ENCODE measurements at places on chromosomes 7 and 10.
A peak's percentile ranks its signal among the peaks of the same experiment; 100 is the strongest.

DNA sequence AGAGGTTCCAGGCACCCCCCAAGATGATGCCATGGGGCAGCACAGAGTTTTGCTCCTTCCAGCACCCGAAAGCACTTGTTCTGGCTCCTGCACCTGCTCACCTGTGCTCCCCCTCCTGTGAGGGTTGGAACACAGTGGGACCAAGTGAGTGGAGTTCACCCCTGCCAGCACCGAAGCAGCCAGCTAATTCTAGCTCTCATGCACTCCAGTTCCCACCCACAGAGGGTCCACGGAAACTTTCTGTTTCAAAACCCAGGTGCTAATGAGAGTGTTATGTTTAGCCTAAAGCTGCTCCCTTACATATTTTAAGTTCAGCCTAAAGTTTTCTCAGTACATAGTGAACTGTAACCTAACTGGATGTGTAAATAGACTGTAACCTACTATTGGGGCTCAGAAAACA is 42.6 kb upstream of the SLC35G1 start:
- no peak for DNase-seq

DNA sequence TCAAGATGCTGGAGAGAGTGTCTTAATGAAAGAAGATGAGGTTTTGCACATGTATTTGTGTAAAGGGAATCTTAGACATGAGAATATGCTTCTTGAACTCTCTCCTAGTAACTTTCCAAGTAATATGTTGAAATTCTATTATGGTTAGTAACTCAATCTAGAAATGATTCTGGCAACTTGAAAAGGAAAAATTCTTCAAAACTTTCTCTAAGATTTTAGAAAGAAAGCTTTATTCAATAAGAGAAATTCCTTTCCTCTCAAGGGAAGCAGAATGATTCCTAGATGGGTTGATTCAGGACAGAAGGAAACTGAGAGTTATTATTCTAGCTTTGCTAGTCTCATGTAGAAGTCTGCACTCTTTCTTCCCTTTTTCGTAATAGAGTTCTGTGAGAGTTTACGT is 364.3 kb upstream of the PLXDC2 start:
- no peak for DNase-seq

- DNase-seq: no peak
These were observed 246.2 kb downstream of the ETV1 start for GRCh38 chr7:13743226-13743625.

DNA sequence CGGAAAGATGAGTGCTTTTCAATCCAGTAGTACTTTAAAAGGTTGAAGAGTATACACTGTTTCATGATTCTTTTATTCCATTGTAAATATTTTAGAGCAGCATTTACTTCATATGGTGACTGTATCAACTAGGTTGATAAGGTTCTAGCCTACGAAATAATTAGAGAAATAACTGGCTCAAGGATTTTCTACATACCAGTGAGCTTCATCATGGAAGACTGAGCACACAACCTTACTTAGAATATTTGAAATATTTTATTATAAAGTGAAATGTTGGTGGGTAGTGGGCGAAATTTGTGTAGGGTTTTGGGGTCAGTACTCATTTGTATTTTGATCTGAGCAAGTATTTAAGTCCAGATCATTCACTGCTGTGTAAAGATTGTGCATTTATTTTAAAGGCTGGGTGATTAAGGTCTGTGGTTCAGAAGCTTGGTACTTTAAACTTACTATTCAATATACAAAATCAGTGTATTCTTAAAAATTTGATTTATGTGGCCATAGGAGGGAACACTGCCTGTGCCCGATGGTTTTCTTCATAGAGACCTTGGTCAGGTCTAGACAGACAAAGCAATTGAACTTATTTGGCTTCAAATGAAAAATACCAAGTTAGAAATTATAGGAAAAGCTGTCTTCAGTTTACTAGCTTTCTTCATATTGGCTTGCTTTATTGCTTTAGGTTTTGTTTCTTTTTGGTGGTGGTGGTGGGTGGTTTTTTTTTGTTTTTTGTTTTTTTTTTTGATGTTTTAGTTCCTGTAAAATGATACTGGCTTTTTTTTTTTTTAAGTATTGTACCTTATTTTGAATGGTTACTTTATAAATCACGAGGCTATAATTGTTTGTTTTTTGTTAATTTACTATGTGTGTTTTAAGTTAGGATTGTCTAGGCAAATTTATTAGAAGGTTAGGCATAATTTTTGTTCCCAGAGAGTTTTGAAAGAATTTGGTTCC is 3.0 kb downstream of the KMT2E start:
- no peak for DNase-seq

- DNase-seq: no peak
These were observed 113.7 kb upstream of the DGKB start for GRCh38 chr7:15016315-15016667.

GRCh38 chr10:106777841-106778240 is 386.7 kb downstream of the SORCS1 start:
- DNase-seq: no peak

DNA sequence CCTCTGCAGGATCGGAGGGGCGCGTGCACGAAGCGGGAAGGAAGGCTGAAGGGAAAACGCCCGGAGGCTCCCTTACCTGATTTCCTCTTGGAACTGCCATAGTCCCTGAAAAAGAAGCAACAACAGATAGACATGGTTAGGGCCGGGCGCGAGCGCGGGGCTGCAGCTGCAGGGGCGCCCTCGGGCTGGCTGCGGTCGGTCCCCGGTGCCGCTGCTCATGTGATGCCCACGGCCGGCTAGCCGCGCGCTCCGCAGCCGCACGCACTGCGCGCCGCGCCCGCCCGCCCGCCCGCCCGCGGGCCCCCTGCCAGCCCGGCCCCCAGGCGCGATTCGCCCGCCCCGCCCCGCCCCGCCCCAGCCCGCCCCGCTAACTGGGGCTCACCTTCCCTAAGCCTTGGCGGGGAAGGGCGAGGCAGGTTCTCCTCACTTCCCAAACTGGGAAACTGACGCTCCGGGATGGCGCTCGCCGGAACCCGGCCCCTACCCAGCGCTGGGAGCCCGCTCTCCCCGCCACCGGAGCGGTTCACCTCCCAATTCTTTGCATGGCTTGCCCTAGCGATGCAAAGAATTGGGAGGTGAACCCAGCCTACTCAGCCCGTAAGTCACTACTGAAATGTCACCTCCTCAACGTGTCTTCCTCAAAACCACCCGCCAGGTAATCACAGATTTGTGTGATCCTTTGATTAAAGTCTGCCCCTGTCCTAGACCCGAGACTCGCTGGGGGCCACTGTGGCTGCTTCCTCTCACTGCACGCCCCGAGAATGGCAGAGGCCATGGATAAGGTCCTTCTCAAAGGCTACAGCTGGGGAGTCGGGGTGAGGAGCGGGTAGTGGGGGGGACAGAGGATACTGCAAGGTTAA is 162.2 kb downstream of the SH3PXD2A start:
- no peak for DNase-seq

DNA sequence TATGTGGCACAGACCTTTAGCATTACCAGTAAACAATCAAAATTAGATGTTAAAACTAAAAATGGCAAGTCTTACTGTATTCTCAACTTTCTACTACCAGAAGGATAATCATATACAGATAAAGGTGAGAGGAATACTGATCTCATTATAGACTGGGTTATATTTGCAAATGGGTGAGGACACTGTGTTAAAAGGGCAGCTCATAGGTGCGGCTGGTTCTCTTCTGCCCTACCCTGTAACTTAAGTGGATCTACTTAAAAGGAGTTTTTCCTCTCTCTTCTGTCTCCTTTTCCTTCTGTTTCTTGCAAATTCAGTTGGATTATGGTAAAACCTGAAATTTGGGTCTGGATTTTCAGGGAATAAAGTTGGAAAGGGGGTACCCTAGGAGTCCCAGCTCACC is 33.0 kb downstream of the WASL start:
- no peak for DNase-seq

DNA sequence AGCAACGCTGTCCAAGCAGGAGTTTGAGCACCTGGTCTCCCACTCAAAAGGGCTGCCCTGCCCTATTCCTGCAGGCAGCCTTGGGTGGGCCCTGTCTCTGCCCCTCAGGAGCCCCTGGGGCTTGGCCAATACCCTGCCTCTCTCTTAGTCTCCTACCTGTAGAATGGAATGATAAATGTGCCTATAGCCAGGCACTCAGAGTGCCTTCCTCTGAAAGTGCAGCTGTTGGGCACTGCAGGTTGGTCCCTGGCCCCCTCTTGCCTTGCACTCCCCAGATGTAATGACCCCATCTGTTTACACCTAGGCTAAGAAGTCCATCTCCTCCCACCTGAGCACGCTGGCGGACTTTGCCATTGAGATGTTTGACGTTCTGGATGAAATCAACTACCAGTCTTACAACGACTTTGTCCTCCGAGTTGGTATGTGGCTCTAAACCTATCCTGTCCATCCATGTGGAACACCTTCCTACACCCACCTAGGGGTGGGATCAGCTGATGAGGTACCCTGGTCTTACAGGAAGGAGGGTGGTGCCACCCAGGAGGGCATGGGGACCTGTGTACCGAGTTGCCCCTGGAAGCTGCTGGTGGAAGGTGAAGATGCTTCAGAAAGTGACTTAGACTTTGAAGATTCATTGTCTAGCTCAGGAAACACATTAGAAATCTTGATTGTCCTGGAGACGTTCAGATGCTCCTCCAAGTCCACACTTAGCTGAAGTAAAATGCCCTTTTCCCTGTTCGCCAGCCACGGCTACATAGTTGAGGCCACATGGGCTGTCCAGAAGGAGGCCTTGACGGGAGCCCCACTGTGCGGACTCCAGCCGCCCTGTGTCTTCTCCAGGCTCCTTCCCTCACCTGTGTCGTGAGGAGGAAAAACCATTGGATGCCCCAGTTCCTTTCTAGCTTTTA is 134.1 kb downstream of the ADCY1 start:
- no peak for DNase-seq

GRCh38 chr7:2523941-2524807 is 4.6 kb downstream of the LFNG start:
- peak; percentile 91 for DNase-seq

DNA sequence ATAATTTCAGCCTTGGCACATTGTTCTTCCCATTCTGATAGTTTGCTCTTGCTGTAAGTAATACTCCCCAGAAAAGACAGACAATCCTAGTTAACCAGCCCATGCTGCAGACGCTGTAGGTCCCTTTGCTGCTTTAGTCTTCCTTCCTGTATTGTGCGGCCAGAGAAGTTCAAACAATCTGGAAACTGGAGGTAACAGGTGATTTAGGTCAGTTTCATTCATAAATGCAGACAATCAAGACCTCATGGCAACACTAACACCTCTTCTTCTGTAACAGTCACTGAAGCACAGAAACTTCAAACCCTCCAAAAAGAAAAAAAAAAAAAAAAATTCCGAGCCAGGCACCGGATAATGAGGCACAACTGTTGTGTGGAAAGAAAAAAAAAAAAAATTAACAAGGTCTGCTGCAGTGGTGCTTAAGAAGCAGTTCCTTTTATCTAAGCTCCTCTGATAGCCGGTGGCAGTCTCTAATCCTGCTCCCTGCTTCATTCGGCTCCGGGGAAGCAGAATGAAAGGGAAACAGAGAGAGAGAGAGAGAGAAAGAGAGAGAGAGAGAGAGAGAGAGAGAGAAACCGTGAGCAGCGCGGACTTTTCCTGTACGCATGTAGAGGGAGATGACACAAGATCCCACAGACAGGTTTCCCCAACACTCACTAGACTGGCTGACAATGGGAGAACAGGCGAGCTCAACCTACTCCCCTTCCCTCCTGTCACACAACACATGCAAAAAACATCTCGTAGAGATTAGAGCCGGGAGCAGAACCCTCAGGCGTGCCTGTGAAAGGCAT is at the start of gene SEMA3A:
TSS of gene SEMA3A (minus strand) at position 306 of the 788 bp plus-strand sequence. CDS start at position 103, 203 bp downstream.
- peak; percentile 34 for DNase-seq

DNA sequence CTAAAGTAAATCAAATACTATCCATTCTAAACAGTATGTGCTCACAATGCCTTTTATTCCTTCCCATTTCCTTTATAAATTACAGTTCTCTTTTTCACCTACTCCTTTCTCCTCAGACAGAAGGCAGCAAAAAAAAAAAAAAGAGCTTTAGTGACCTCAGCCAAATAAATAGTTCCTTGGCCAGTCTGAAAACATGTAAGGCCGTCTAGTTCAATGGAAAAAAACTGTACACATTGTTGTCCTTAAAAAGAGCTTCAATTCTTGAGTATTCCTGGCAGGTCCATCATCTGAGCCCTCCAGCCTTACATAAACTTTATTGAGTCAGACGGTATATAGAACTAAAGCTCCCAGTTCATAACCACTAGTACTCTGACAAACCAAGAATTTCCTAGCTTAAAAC is 185.4 kb downstream of the CACNA2D1 start:
- no peak for DNase-seq

- DNase-seq: peak; percentile 83
These were observed 193.8 kb downstream of the ABCA13 start for GRCh38 chr7:48365010-48365409.

DNA sequence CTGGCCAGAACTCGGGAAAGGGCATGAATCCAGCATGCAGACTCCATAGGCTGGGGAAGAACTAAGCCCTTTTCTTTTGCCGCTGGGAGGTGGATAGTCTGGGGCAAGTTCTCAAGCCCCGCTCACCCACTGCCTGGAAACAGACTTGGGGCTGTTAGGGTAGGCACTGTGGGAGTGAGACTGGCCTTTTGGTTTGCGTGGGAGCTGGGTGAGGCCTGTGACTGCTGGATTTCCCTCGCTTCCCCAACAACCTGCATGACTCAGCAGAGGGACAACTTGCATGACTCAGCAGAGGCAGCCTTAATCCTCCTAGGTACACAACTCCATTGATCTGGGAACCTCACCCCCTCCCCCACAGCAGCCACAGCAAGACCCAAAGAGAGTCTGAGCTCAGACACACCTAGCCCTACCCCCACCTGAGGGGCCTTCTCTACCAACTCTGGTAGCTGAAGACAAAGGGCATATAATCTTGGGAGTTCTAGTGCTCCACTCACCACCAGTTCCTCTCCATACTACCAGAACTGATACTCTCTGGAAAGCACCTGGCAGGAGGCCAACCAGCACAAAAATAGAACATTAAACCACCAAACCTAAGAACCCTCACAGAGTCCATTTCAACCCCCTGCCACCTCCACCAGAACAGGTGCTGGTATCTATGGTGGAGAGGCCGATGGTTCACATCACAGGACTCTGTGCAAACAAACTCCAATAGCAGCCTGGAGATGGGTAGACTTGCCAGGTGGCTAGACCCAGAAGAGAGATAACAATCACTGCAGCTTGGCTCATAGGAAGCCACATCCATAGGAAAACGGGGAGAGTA is 81.4 kb upstream of the LAMB4 start:
- DNase-seq: no peak

GRCh38 chr10:49504528-49504927 is 34.4 kb downstream of the ERCC6 start:
- DNase-seq: no peak

DNA sequence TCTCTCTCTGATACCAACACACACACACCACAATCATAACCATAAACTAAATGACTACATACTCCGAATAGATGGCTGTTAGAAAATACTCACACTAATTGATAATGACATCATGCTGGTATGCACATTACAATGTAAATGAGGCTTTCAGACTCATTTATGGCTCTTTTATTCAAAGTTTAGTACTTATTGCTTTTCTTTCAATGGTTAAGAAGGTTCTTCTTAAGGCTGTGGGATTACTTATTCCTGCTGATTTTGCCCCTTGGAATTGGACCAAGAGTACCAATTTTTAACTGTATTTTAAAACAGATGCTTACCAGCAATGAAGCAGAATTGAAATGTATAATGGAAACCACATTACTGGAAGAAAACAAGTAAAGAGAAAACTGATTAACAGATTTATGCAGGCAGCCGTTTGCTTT is 20.6 kb upstream of the CABCOCO1 start:
- DNase-seq: no peak
